Bronchial epithelial cell (primary cell): ENCODE measurements at places on chromosomes 1 and 21.
A peak's percentile ranks its signal among the peaks of the same experiment; 100 is the strongest.

DNA sequence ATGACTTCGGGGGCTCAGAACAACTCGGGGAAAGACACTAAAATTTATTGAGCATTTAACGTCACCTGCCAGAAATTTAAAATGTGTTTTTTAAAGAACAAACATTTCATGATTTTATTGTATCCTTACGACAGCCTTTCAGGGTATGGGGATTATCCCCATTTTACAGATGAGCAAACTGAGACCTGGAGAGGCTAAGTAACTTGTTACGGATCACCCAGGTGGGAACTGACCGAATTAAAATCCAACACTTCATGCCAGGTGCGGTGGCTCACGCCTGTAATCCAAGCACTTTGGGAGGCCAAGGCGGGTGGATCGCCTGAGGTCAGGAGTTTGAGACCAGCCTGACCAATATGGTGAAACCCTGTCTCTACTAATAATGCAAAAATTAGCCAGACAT, 50.9 kb downstream of the DISC1 start:
- no peak for DNase-seq

DNA sequence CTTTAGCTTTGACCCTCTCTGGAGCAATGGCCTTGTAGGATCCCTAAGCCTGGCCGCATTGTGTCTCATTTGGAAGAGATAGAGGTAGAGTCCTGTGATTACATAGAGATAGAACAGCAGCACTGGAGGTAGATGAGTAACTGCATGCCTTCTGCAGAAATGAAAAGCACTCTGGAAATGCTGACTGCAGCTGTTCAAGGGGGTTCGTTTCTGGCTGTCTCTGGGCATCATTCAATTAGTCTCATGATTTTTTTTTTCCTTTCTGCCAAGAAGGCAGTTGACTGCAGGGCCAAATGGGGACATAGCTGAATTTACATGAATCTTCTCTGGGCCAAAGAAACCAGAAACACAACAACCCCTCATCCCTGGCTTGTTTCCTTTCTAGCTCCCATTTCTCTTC, 28.1 kb upstream of the SNX27 start:
- no peak for DNase-seq

DNA sequence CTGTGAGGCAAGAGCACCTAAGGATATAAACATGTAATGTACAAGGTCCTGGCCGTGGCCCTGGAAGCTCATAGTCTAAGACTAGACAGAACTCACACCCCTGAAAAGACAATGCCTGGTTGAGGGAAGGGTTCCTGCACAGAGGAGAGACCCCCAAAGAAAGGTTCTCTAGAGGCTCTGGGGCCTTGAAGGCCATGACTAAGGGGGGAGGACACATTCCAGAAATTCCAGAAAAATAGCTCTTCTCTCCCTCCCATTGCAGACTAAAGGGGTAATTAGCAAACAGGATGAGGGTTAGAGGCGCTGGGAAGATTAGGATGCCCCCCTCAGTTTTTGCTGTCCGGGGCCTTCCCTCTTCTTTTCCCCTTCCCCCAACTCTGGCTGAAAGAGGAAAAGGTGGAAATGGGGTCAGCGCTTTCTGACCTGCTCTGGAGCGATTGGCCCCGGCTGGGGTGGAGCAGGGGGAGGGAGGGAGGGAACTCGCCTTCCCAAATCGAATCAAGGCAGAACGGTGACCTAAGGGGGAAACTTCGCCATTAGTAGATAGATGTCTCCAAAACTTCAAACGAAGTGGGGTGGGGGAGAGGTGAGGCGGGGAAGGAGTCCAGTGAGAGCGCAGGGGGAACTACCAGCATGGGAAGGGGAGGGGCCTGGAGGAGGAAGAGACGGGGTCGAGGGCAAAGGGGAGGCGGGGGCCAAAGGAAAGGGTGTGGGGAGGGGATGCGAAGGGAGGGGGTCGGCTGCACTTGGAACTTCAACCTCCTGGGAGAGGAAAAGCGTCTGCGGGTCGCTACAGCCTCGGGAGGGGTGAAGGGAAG, 11.8 kb downstream of the PAX7 start:
- no peak for DNase-seq

- peak; percentile 35 for DNase-seq
These were observed 301.7 kb upstream of the VAMP3 start for GRCh38 chr1:7469255-7469938.

GRCh38 chr1:58779059-58779754, 4.6 kb downstream of the JUN start:
- DNase-seq = peak; percentile 40

DNA sequence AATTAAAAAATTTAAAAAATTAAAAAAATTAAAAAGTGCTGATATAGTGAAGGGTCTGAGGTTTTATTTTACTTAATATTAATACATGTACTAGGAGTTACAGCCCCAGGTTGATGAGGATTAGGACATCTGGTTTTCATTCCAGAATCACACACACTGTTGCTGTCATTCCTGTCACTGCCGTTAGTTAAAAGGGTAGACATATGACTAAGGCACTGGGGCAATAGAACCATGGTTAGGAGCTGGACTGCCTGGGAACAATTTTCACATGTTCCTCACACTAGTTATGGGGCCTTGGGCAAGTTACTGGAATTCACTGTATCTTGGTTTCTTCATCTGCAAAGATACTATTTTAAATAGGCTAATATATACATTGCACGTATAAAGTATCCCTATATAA, 191.8 kb upstream of the DPYD start:
- DNase-seq = no peak

DNA sequence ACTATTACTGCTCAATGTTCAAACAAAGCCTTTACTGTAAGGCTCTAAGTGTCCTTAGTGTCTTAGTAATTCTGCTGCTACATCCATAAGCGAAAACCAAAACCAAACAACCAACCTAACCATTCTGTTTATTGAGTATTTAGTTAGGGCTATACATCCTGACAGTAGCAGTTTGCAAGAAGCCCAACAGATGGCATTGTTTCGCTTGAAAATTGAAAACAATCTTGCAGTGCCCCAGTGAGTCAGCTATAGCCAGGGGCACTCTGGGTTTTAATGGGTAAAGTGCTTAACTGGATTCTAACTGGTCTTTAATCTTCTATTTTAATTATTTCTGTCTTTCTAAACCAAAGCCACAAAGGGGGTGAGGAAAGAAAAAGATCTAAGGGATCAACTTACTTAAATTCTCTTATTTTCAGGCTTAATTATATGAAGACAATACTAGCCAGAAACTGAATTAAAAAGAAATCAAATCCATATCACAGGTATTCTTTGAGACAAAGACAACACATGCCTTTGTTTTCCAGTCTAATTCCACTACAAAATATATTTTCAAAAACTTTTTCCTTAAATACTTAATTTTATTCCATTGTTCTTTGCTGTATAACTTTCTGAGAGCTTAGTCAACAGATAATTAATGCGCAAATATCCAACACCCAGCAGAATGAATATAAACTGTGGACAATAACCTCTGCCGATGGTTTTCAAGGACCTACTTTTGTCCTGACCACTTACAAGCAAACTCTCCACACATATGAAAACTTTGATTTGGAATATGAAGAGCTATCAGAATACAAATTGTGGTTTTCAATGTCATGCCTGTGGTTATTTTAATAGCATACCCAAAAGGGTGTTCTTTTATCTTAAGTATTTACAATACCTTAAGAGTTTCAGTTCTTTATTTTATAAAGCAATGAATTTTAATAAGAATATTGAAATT, 15.2 kb downstream of the POGZ start:
- DNase-seq = peak; percentile 88

- DNase-seq = no peak
These were observed 79.1 kb upstream of the VAMP3 start for GRCh38 chr1:7692005-7692404.

- no peak for DNase-seq
These were observed 21.1 kb downstream of the OLFML3 start for GRCh38 chr1:114000406-114000805.

DNA sequence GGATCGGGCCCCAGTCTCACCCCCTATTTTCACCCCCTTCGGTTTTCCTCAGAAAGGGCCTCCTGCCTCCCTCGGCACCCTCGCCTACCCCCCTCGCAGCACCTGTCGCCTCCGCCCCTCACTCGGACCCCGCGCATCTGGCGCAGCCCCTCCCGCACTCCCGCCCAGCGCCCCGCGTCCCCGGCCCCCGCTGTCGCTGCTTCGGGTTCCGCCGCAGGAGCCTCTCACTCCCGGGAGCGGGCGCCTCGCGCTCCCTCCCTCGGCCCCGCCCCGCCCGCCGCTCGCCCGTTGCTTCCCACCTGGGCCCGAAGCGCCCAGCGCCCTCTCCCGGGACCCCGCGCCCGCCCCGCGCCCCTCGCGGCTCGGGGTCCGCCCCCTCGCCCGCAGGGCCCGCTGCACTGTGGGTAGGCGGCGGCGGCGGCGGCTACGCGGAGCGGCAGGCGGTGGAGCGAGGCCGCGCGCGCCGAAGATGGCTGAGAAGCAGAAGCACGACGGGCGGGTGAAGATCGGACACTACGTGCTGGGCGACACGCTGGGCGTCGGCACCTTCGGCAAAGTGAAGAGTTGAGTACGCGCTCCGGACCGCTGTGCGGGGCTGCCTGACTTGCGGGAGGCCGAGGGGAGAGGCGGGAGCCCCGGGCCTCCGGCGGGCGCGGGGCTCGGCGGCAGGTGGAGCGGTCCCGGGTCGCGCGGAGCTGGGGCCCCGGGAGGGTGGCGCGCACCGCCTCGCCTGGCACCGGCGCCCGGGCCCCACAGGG, at the start of gene PRKAA2:
TSS of gene PRKAA2 (plus strand) at position 396 of the 758 bp plus-strand sequence. CDS start at position 470, 74 bp downstream.
- DNase-seq = no peak

DNA sequence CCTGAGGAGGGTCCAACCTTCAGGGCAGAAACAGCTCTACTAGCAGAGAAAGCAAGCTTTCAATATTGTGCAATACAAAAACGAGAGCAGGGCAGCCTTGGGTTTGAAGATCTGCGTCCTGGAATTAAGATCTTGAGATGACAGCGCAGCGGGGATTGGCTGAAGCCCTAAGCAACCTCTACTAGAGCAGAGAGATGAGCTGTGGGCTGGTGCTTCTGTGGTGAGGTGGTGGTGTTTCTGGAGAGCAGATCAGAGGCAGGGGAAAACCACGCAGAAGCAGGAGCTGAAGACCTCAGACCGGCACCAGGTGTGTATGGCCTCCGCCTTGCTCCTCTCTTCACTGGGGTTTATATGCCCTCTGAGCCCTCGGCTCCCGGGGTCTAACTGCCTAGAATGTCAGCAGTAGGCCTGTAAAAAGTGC, 12.5 kb downstream of the TRAF3IP3 start:
- DNase-seq = no peak

DNA sequence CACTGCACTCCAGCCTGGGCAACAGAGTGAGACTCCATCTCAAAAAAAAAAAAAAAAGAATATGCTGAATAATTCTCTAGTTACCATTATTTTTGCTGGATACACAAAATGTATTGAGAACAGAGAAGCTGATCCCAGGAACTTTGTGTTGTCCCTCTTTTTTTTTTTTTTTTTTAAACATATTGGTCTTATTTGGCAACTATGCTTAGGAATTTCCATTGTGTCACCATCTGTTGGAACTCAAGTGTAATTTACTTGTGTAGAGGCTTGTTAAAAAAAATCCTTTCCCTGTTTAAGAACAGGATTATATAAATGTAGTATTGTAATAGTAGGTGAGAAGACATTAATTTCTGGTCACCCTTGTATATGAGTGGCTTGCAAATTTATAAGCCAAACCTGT, 28.6 kb downstream of the CAMSAP2 start:
- DNase-seq = no peak

GRCh38 chr1:226632922-226633351, 84.4 kb downstream of the STUM start:
- DNase-seq = no peak

DNA sequence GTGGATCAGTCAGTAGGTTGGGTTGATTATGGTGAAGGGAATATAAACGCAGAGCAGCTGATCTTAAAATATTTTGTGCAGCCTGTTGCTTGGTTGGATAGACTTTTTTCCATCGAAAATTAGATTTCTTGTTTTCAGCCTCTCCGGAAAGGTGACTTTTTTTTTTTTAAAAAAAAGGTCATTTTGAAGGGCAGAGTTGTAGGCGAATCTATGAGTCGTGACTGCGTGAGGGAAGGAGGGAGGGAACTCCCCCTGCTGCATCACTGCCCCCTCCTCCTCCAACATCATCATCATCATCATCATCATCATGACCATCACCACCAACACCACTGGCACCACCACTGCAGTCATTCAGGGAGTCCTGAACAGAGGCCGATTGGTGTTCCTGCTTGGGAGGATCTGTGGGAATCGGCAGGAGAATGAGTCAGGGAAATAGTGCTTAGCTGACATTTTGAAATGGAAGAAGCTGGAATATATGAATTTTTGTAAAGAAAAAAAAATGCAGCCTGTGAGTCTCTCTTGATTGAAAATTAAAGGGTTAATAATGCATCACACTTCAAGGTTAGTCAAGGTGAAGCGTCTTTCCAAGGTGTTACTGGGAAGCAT, 1.2 kb downstream of the ATP1B1 start:
- DNase-seq = peak; percentile 65

- no peak for DNase-seq
These were observed at the start of gene LRRC7 for GRCh38 chr1:69567652-69568420. TSS of gene LRRC7 (plus strand) at chr1:69567922. CDS start at chr1:69568640, 718 bp downstream.

- peak; percentile 38 for DNase-seq
These were observed 112.6 kb downstream of the ADAMTS1 start for GRCh38 chr21:26732432-26733221.

- DNase-seq = peak; percentile 41
These were observed 46.6 kb upstream of the C1orf105 start for GRCh38 chr1:172373864-172374263.

DNA sequence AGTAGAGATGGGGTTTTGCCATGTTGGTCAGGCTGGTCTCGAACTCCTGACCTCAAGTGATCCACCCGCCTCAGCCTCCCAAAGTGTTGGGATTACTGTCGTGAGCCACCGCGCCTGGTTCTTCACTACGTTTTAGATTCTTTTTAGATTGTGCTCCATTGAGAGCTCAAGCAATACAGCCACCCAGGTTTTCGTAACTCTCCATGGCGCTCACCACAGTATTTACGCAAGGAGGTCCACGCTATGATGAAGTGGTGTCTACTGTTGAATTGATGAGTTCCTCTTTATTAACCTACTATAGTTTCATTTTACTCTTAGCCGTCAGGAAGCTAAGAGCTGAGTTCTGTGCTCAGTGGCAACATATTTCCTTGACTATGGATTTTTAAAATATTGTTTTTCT, 1.8 kb upstream of the KIF1B start:
- DNase-seq = no peak

DNA sequence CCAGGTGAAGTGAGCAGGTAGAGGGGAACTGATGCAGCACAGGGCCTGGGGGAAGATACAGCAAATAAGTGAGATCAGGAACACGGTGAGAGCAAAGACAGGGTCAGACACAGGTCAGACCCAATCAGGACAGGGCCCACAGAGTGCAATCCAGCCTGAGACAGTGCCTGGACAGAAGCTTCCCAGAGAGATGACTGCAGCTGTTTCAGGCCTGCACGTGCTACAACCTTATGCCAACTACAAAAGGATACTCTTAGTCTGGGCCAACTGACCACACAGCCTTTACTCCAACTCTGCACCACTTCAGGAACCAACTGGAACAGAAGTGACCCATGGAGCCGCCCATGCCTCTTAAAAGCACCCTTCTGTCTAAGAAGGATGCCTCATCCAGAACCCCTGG, 228.0 kb downstream of the TOMM20 start:
- no peak for DNase-seq

GRCh38 chr1:58866578-58866977, 82.7 kb upstream of the JUN start:
- no peak for DNase-seq

GRCh38 chr1:156860113-156860627, 495 bp upstream of the NTRK1 start:
- DNase-seq = no peak

- no peak for DNase-seq
These were observed 6.6 kb upstream of the PIGC start for GRCh38 chr1:172450524-172450885.

GRCh38 chr21:16124378-16125138, 394.8 kb downstream of the USP25 start:
- DNase-seq = peak; percentile 97

- peak; percentile 55 for DNase-seq
These were observed 1.2 kb downstream of the CCNL2 start for GRCh38 chr1:1397839-1398523.
